Hair follicle dermal papilla cell (primary cell): ENCODE measurements at places on chromosomes 6 and 20. TPM values are rescaled to one million over a fixed set of nuclear protein-coding genes. Genes with fewer than 3 reads are reported as not detected.

The APOM gene
- 0.65 and 1.2 TPM in 2 replicates for total RNA-seq

The POU3F2 gene
- total RNA-seq = not detected in 2 replicates

The DDO gene
- 0.16 and 0.24 TPM in 2 replicates for total RNA-seq

The SLC12A5 gene
- total RNA-seq = not detected in 2 replicates
